Right renal pelvis (tissue), 4 donors: ENCODE measurements at places on chromosomes 6 and 20.
A peak's percentile ranks its signal among the peaks of the same experiment; 100 is the strongest.

- no peak for DNase-seq
Measured at GRCh38 chr20:1735417-1736089, 78.0 kb upstream of the SIRPG start.

- peak; percentile 31 for DNase-seq
Measured at GRCh38 chr20:59948828-59949720, 8.9 kb downstream of the FAM217B start.

DNA sequence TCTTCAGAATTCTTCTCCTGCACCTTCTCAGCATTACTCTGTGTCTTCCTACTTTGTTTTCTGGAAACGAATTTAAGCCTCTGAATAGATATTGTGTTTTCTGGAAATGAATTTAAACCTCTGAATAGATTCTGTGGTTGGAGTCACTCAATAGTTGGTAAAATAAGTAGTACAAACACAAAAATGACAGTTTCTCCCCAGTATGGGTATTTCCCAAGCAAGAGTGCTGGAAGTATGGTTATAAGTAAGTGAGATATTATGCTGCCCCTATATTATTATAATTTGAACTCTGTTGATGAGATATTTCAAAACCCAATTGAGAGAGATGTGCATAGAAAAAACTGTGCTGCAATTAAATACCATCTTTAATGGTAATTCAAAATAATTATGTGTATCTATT is 94.9 kb downstream of the TINAG start:
- DNase-seq: no peak

- DNase-seq: no peak
Measured at GRCh38 chr6:113995634-113996033, 24.7 kb upstream of the HDAC2 start.

- no peak for DNase-seq
Measured at GRCh38 chr6:170289180-170289931, 1.5 kb downstream of the DLL1 start.

GRCh38 chr20:3820048-3820900 is at the start of gene AP5S1:
AP5S1 (plus strand) TSS chr20:3820547; CDS start chr20:3822118, 1,571 bp downstream.
- peak; percentile 99 for DNase-seq

DNA sequence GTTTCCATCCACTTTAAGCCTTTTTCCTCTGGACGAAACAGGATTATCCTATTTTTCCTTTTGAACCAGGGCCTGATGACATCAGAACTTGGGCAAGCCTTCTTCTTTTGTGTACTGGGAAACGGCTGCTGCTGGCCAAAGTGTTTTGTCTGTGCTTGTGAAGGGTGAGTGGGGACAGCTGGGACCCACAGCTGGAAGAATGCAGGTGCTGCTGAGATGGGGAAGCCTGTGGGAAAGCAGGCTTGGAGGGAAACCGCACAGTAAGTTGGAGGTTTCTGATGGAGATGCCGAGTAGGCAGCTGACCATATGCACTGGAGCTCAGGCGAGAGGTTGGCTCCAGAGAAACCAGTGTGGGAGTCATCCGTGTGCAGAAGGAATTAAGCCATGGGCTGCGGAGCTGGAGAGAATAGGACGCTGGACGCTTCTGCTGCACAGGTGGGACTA is 8.5 kb upstream of the PSMG4 start:
- no peak for DNase-seq

DNA sequence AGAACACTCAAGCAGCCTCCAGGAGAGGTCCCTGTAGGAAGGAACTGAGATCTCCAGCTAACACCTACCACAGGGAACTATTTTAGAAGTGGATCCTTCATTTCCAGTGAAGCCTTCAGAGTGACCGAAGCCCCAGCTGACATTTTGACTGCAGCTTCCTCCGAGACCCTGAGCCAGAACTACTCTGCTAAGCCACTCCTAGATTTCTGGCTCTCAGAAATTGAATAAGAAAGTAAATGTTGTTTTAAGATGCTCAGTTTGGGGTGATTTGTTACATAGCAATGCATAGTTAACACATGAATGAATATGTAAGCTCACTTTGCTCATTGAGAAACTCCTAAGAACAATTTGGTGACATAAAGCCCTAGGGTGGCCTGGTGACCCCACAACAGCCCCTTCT is 5.5 kb downstream of the TULP1 start:
- DNase-seq: no peak

- DNase-seq: no peak
Measured at GRCh38 chr20:9442858-9443257, 71.5 kb upstream of the LAMP5 start.

- DNase-seq: peak; percentile 53
Measured at GRCh38 chr20:38221119-38221589, 39.4 kb downstream of the KIAA1755 start.

- no peak for DNase-seq
Measured at GRCh38 chr6:25342802-25343201, 63.6 kb downstream of the CARMIL1 start.

DNA sequence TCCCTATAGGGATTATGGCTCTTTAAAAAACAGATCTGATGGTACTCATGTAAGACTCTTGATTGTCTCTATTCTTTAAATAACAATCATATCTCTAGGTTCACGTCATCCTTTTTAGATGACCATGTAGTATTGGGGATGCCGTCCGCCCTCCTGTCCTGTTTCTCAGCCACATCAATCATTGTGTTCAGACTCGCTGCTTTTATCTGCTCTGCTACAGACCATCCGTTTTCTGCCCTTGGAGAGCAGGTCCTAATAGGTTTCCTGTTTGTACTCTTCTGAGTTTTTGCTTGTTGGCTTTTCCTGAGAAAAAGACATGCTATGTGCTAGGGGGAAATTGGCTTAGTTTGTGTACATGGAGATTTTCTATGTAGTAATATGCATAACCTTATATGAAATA is 76.8 kb downstream of the SASH1 start:
- DNase-seq: no peak

DNA sequence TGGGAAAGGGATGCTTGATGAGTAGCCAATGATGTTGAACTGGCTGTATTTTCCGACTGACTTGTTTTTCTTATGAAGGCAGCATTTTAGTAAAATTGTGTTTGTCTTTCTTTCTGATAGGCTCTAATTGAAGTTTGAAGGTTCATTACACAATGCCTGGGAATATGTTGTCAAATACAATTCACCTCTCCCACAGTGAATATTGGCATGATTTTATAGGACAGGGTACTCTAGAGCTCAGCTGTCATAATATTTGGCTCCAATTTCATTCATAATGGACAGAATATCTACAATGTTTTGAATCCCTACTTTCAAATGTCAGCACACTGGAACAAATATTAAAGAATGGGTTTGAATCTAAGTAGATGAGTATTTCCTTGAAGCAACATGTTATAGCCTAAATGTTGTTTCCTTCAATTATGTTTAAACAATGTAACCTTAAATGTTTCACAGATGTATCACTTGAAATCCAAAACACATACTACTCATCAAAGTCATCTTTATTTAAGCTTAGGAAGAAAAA is 81.4 kb downstream of the LAMA2 start:
- DNase-seq: no peak

- DNase-seq: no peak
Measured at GRCh38 chr6:166806962-166807757, 149.2 kb downstream of the RNASET2 start.

GRCh38 chr6:31676322-31676903 is 4.5 kb downstream of the LY6G5C start:
- DNase-seq: no peak

DNA sequence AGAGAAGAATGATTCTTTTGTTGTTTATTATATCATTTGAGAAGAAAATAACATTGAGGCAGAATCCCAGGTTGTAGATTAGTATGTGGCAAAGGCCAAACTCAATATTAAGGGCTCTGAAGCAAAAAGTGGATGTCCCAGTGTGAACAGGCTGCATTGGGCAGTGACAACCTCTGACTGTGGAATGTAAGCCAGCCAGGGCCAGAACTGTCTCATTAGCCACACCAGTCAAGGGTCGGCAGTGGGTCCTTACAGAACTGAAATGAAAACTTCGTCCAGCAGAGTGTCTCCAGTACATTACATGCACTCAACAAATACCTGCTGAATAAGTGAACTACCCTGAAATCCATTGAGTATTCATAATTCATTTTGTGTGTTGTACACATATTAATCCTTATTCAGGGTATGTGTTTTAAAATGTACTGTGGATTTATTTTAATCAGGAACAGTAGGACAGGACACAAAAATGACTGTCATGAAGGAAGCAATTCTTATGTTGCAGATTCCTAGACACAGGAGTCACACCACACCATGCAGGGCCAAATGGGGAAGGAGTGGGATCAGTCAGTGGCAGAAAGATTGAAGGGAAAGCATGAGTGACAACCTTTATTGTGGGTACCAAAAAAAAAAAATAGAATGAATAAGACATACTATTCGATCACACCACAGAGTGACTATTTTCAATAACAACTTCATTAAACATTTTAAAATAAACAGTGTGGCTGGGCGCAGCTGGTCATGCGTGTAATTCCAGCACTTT is 64.9 kb upstream of the UTRN start:
- no peak for DNase-seq

- DNase-seq: no peak
Measured at GRCh38 chr6:35664945-35665344, 23.8 kb downstream of the FKBP5 start.

DNA sequence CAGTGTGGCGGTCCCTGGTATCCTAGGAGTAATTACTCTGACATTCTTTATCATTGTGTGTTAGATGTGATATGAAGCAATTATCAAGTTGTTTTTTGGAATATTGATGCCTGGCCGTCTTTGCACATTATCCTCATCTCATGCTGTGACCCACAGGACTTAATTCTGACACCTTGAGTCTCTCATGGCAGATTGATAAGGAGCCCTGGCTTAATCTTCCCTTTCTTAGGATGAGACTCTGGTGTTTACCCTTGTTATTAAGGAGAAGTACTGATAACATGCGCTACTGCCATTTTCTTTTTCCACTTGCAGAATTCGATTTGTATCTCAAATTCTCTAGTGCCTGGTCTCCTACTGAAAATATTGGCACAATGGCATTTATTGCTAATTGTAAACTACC is 980.2 kb downstream of the KIF16B start:
- no peak for DNase-seq

GRCh38 chr6:129501740-129502660 is 208.0 kb downstream of the ARHGAP18 start:
- DNase-seq: no peak

- no peak for DNase-seq
Measured at GRCh38 chr20:4613184-4613583, 108.5 kb upstream of the PRND start.

DNA sequence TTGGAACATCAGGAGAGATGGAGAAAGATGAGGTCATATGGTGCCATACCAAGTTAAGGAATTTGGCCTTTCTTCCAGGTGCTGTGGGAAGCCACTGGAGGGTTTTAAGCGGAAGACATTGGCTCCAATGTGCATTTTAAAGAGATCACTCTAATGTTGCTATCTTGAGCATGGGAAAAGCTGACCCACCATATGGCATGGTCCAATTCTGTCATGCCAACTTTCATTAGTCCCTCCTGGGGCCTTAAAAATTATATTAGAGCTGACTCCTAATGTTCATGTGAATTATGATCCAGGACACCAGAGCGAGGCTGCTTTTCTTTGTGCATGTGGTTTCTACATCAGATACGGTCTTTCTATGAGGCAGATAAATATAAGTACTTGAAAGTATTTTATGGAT is 335.0 kb upstream of the TSHZ2 start:
- DNase-seq: no peak

DNA sequence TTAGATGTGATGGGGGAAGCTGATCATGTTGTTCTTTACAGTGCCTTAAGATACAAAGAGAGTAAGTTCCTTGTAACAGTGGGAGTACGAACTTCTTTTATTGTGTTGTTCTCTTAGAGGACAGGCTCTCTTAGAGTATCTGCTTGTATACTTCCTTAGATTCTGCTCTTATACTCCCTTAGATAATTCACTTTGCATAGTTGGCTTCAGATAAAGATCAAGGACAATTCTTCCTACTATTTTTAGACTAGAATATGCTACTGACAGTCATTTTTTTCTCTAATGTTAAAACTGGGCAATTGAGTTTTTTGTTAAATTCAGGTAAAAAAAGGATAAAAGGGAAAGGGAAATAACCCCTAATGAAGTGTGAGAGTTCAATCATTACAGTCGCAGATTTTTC is 138.7 kb downstream of the MYB start:
- no peak for DNase-seq

- no peak for DNase-seq
Measured at GRCh38 chr6:96156425-96156824, 140.7 kb downstream of the FUT9 start.

- DNase-seq: no peak
Measured at GRCh38 chr20:6680854-6681253, 86.6 kb upstream of the BMP2 start.
